ENCODE measurements at places on chromosomes 12 and 14.

- DNase-seq: no peak
Observed at GRCh38 chr12:46174061-46174662, 94.7 kb downstream of the SLC38A1 start.

DNA sequence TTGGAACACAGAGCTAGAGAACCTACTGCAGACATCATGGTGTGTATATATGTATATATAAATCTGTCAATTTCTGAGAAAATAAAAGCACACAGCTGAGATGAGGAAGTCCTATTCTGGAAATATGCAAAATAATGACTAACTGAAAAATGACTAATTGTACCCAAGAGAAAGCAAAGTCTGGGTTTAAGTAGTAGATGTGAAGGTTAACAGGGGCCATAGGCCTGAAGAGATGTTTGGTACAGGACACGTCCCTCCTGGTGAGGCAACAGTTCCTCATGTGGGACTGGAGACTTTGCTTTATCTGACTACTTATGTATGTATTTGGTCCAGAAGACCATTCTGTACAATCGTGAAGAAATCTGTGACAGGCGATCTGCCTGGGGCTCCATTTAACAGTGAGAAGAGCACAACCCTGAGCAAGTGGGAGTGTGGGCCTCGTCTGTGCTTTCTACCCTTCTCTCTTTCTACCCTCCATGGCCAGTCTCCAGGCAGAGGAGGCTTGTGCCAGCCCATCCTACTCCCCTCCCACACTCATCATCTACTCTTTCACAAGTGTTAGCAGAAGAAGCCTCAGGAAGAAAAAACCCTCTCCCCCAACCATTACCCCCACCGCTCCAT is 67.5 kb downstream of the SLC41A2 start:
- DNase-seq: no peak

GRCh38 chr14:70827347-70827746 is 18.0 kb upstream of the MAP3K9 start:
- DNase-seq: no peak

DNA sequence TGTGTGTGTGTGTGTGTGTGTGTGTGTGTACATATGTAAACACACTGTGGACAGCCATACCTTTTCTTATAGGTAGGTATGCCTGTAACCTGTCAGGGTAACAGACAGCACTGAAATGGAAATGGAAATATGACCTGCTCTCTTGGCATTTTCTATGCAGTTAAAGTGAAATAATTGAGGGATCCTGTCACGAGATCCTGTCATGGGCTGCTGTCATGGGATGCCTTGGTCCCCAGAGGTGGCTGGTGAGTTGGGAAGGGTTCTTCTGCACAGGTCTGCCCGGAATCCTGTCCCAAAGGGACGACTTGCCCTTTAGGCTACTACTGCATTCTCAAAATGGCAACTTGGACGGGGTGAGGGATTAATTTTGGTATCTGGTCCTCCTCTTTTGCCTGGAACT is 47.3 kb downstream of the ELK3 start:
- no peak for DNase-seq

GRCh38 chr14:95776798-95777534 is 63.0 kb upstream of the TCL1A start:
- no peak for DNase-seq

DNA sequence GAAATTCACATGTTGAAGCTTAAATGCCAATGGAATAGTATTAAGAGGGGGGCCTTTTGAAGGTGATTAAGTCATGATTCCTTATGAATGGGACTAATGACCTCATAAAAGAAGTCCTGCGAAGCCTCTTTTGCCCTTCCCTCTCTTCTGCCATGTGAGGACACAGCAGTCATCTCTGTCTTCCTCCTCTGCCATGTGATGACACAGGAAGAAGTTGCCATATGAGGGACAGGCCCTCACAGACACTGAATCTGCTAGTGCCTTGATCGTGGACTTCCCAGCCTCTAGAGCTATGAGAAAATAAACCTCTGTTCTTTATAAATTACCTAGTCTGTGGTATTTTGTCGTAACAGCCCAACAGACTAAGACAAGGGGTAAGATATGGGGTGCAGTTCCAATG is 100.7 kb downstream of the VCPKMT start:
- no peak for DNase-seq

GRCh38 chr12:94290353-94290752 is 142.0 kb downstream of the PLXNC1 start:
- no peak for DNase-seq

- peak; percentile 20 for DNase-seq
Observed at GRCh38 chr12:52836042-52836466, 1.9 kb upstream of the KRT79 start.

- DNase-seq: no peak
Observed at GRCh38 chr12:69822201-69822860, 2.7 kb upstream of the MYRFL start.

- DNase-seq: no peak
Observed at GRCh38 chr12:102468261-102468915, 12.0 kb downstream of the IGF1 start.

- peak; percentile 13 for DNase-seq
Observed at GRCh38 chr12:106903241-106903945, 52.3 kb upstream of the TMEM263 start.

DNA sequence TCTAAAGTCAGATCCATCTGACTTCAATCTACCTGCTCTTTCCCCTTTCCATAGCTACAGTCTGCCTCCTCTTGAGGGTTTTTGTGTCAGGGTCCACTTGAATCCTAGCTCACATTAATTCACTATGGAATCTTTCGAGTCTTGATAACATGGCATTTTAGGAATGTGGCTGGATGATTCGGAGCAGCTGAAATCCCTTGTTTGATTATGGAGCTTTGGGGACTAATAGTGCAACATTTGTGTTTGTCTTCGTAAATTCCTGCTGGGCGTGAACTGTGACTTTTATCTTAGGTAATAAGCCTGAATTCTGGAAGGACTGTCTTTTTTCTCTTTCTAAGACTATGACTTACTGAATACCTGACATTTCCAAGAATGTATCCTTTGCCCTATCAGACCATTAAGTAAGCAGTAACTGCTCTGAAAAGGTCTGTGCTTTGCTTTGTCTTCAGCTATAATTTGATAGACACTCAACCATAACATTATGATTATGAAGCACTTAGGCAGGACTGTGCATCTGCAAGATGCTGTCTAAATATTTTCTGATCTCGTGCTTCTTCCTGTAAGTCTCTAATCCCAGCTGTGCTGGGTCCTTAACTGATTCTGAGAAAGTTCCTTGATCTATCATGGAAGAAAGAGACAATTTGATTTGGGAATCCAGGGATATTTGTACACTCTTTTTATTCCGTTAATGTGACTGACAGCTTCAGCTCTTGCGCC is 19.0 kb upstream of the PELI2 start:
- no peak for DNase-seq

DNA sequence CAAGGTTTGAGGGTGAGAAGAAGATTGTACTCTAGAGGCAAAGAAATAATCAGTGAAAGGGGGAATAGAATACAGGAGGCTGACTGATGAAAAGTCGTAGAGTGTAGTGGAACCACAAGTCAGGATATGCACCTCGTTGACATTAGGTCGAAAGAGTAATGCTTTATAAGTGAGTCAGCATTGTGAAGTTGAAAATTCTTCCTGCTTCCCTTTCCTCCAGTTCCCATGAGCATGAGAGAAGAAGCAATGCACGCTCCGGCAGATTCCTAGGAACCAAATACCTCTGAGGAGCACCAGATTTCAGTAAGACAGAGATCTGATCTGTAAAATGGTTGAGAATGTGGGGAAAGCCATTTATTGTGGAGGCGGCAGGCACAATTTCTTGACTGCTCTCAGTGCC is 16.5 kb downstream of the CCER1 start:
- no peak for DNase-seq

DNA sequence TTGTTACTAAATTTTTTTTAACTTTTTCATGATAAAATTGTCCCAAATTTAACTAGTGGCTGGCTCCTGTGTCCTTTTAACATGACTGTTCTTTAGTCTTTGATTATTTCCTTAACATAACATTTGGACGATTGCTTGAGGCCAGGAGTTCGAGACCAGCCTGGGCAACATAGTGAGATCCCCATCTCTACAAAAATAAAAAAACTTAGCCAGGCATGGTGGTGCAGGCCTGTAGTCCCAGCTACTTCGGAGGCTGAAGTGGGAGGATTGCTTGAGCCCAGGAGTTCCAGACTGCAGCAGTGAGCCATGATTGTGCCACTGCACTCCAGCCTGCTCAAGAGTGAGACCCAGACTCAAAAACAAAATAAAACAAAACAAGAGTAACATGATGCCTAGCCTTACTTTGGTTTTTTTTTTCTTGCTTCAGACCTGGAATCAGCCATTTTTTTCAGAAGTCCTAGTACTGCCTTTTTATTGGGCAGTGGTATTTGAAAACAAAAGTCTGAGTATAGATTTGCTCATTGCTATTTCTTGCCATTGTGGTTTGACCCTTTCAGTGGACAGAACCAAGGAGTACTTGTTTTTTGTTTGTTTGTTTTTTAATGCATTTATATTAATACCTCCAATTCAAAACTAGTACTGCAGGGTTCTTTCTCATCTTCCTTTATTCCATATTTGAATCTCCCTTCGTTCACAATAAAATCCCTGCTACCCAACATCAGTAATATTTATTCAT is 4.8 kb downstream of the TOGARAM1 start:
- no peak for DNase-seq

GRCh38 chr12:77401770-77402081 is 336.4 kb upstream of the E2F7 start:
- DNase-seq: no peak

GRCh38 chr14:96801931-96802330 is 4.7 kb downstream of the VRK1 start:
- no peak for DNase-seq

- no peak for DNase-seq
Observed at GRCh38 chr14:65336191-65336591, 76.3 kb upstream of the FUT8 start.

- DNase-seq: no peak
Observed at GRCh38 chr12:76489737-76490136, 69.8 kb downstream of the OSBPL8 start.

DNA sequence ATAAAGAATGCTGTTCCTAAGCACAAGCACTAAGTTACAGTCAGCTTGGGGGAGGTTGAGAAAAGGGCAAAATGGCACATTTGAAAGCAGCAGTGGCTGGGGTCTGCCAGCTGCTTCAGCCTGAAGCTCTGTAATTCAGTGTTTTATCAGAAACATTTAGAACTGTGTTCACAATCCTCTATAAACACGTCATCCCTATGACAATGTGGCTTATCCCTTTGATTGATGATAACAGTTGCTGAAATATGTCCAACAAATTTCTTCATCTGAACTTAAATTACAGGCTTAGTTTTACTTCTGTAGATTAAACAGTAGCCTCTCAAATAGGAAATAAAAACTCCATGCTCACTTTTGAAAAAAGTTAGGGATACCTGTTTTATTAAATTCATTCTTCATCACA is 108.8 kb downstream of the VEZT start:
- DNase-seq: no peak

- no peak for DNase-seq
Observed at GRCh38 chr14:104370256-104370870, 209.2 kb upstream of the C14orf180 start.

DNA sequence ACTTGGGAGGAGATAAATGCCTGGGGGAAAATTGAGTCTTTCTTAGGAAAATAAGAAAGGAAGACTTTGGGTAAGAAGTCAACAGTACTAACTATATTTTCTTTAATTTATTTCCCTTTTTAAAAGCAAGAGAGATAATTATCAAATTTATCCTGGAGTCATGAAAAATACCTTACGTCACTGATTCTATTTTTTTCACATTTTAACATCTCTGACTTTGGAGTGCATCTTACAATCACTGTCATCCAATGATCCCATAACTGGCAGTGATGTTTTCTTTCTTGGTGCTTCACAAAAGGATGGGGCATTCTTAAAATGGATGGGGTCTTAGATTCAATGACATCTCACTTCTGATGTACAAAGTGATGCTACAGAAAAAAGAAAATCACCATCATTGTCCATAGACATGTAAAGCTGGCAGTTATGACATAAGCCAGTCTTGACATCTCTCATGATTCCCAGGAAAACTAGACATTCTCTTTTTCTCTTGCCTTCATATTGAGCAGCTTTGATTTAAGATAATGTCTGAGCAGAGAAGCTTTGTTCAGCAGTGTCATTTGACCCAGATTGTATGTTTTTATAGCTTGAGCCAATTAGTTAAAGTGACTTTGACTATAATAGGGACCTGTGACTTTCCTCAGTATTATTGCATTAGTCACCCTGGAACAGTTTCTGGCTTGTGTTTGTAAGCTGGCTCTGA is 236.2 kb downstream of the EGLN3 start:
- no peak for DNase-seq

GRCh38 chr12:84069198-84069597 is 843.4 kb downstream of the SLC6A15 start:
- DNase-seq: no peak

GRCh38 chr12:9741726-9742125 is 8.8 kb upstream of the CLECL1 start:
- DNase-seq: no peak

- DNase-seq: no peak
Observed at GRCh38 chr12:124507188-124508109, 60.0 kb downstream of the NCOR2 start.

DNA sequence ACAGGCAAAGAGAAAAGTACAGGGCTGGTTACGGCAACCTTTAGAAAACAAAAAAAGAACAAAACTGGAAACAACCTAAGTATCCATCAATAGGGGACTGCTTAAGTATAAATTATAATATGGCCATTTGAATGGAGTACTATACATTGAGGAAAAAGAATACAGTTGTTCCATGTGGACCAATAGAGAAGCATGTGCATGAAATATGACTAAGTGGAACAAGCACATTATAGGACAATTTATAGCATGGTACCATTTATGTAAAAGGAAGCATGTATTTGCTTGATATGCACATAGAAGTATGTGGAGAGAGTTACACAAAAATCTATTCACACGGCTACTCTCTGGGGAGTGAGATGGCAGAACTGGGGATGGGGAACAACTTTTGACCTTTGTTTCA is 49.2 kb upstream of the FAM222A start:
- no peak for DNase-seq

DNA sequence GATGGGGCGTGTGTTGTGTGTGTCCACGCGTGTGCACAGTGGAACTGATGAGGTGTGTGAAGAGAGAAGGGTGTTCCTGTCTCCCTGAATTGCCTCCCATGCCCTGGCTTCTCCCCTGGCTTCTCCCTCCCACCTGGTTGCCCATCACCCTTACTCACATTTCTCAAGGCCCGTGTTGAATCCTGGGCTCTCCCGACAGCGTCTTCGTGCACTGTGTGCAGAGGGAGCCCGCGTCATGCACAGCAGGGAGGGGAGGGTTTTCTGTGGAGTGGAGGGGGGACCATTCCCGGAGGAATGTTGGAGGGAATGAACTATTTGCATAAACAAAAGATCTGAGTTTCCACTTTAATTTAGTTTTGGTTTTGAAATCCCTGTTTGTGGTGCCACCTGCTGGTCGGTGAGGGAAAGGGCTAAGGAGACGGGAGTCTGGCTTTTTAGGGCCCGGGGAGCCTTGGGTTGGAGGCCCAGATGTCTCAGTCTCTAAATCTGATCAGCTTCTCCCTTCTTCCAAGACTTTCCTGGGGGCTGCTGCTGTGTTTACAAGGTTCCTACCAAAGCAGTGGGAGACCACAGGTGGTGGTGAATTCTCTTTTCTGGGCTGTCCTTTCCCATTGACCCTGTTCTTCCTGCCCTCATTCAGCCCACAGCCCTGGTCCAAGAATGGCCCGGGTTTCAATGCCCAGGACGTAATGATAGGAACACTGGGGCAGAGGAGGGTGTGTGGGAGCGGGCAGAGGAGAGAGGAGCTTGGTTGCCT is at the start of gene C1R:
Gene C1R, minus strand, starts transcription at position 217 of the 757 bp plus-strand sequence. Its CDS starts 57 bp downstream, at position 160.
- DNase-seq: peak; percentile 33
